ENCODE measurements at places on chromosomes 6 and 20.
A peak's percentile ranks its signal among the peaks of the same experiment; 100 is the strongest.

DNA sequence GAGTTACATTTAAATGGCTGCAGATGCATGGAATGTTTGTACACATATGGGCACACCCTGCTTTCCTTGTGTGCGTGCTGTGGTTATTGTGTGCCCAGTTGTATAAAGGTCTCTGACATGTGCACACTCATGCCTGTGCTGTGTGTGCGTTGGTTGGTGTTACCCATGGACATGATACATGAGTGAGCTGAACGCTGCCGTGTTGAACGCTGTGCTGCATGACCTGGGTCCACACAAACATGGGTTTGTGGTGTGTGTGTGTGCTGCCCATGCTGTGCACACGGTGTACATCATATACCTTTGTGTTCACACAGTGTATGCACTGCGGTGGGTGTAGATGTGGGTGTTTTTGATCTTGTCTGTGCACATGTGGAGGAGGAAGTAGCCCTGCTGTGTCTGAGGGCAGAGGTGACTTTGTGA, 54.4 kb downstream of the TOX2 start:
- no peak for DNase-seq

GRCh38 chr20:9397928-9398327, 116.5 kb upstream of the LAMP5 start:
- DNase-seq = no peak

DNA sequence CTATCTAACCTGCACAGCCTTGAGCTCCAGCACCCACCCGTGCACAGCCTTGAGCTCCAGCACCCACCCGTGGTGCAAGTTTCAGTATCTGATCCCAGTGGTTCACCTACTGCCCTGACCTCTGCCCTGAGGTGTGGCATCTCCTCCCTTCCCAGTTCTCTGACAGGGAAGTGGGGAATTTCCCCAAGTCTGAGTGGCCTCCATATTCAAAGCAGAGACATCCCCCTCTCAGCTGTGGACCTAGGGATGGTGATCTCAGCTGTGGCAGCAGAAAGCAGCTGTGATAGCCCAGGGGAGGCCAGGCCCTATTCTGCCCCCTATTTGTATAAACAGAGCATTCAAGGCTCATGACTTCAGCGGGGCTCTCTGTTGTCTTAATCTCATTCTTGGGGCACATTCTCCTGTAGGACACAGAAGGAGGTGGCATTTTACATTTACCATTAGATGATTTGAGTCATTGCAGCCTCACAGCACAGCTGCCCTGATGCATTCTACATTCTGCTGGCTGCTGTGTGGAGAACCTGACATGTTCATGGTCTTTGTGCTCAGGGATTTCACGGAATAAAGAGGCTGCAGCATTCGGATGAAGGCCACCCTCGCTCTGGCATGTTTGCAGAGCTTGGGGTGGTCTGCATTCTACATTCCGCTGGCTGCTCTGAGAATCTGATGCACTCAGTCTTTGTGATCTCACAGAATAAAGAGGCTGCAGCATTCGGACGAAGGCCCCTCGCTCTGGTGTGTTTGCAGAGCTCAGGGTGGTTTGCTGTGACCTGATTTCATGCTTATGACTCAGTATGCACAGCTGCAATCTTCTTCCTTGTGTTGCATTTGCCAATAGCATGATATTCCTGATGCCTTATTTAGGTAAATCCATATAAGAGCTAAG, 16.9 kb downstream of the GPR31 start:
- no peak for DNase-seq

DNA sequence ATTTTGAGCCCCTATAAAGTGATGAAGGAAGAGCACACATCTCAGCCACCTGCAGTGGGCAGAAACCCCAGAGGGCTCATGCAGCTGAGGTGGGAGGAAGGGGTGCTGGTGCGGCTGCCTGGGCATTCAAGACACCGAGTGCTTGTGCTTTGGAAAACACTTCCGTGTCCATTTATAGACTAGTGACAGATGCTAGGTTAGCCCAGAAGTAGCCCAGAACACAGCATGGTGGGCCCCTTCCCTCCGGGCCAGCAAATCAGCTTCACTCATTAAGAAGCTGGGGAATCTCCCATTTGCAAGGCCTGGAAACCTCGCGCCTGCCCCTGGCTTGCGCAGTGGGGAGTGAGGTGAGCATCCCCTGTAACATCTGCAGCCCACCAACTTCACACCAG, 12.9 kb downstream of the BEND3 start:
- no peak for DNase-seq

DNA sequence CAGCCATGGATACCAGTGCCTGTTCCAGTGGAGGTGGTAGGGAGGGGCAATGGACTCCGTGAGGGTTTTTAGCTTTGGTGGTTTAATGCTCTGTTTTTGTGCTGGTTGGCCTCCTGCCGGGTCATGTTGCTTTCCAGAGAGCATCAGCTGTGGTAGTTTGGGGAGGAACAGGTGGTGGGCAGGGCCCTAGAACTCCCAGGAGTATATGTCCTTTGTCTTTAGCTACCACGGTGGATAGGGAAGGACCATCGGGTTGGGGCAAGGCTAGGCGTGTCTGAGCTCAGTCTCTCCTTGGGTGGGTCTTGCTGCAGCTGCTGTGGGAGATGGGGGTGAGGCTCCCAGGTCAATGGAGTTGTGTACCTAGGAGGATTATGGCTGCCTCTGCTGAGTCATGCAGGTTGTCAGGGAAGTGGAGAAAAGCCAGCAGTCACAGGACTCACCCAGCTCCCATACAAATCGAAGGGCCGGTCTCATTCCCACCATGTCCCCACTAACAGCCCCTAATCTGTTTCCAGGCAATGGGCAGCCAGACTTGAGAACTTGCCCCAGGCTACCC, 38.9 kb downstream of the MRAP2 start:
- no peak for DNase-seq

GRCh38 chr20:33817411-33817810, 6.3 kb downstream of the CHMP4B start:
- DNase-seq = no peak

DNA sequence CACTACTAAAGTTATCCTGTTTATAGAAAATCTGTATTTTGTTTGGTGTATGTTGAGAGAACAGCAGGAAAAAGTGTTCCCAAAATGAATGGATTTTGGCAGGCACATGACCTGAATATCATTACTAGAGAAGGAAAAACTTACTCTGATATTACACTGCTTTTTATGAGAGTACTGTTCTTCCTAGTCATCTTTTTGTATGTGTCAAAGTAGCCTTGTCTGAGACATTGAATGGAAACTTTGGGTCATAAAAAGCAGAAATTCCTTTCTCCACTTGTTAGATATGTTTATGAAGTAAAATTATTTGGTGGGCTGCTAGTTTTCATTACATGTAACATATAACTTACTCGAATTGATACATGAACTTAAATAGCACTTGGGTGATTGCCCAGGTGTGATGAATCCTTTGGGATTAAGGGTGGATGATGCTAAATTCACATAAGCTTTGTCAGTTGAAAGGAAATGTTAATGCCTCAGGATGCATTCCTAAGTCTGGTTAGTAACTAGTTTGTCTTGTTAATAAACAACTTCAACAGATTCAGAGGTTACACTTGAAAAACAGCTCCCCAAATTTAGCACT, 206.7 kb downstream of the CENPW start:
- DNase-seq = no peak

DNA sequence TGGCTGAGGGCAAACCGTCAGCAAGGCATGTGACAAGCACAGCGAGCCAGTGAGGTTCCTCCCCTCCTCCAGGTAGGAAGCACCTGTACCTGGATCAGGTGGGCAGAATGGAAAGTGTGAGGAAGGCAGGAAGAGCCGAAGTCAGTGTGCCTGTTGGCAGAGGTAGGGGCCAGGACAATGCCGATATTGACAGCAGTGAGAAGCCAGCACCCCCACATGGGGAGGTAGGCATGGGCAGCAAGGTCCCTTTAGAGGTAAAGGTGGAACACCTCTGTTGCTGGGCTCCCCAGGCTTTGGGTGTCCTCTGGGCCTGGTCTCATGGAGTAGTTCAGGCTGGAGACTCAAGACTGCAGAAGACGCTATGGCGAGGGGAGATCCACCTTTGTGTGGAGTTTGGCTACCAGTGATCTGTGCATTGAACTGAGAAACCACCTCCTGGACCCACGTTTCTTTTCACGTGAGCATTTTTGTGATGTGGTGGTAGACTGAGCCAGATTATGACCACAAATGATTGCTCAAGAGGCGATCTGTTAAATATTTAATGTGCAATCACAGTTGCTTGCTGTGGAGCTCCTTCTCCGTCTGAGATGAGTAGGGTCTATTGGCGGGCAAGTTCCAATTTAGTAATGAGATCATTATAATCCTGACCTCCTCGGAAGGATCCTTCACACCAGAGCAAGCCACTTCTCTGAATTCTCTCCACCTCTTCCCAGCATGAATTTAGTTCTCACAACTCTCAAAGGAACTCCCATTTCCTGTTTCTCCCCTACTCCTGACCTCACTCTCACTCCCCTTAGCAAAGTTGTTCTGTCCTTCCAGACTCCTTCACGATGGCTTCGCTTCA, 174.8 kb downstream of the CDH26 start:
- no peak for DNase-seq

DNA sequence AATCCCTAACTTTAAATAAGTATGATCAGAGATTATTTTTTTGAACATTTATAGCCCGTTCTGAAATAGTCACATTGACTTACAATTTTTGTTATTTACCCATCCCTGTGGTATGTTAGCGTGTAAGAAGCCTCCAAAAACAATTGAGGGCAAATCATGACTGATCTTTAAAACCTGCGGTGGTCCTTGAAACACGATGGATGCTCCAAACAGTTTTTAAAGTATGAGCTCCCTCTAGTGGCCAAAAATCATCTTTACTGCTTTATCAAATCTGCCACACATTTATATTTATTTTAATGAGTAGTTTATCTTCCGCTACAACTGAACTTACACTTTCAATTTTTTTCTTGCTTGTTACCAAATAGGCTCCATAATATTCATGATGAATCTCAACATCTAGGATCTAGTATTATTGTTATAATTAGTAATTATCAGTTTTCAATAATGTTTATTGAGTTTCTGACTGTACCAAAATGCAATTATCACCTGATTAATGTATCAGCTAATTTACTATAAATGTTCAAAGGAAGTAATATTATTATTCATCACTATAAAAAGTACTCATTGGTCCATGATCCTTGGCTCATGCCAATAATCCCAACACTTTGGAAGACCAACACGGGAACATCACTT, 52.2 kb downstream of the MARCKS start:
- DNase-seq = no peak

- DNase-seq = no peak
These were observed 200.3 kb upstream of the FUT9 start for GRCh38 chr6:95815389-95816056.

- DNase-seq = no peak
These were observed 622 bp downstream of the APCDD1L start for GRCh38 chr20:58514321-58515232.

DNA sequence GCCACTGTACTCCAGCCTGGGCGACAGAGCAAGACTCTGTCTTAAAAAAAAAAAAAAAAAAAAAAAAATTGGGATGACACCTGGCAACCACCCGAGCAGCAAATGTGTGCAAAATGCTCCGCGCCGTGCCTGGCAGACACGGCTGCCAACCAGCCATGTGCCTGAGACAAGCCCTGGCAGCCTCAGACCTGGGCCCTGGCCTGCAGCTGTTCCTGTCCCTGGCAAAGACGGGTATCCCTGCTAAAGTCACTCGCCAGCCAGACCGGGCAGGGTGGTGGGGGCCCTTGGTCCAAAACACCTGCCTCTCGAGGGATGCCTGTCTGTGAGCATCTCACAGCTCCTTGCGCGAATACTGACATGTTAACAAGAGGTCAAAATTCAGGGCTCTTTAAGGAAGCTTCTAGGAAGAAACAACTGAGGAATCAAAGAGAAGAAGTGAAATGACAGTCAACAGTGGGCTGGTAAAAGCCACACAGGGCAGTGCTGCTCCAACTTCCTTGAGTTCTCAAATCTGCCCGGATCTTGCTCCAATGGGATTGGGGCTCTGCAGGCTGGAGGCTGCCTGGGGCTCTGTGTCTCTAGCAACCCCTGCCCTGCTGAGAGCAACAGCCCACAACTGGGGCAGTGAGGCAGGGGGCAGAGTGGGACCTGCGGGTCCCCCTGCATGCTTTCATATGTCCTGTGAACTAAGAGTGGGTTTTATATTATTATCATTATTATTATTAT, 53.4 kb downstream of the SYTL3 start:
- no peak for DNase-seq

- DNase-seq = no peak
These were observed 603.5 kb downstream of the UTRN start for GRCh38 chr6:144888621-144889020.

DNA sequence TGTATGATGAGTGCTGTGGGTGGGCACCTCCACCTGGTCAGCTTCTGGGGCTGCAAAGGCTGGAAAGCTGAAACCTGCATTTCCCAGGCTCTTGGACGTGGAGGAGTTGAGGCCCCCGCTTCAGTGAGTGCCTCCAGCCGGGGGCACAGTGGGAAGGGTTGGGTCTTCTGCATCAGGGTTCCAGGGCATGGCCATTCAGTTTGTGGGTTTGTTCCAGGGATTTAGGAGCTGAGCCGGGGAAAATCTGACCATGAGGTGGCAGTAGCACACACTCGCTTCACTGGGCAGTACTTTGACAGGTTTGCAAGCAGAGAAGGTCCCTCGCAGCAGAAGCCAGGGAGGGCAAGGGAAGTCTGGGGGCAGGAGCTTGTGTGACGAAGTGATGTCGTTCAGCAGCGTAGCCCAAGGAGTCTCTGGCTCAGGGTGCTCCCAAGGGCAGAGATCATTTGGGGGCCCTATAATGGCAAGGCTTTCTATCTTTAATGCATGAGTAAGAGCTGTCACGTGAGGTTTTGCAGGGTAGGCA, 69.5 kb upstream of the SULF2 start:
- DNase-seq = no peak

- DNase-seq = no peak
These were observed 49.4 kb upstream of the TULP1 start for GRCh38 chr6:35562060-35562459.

DNA sequence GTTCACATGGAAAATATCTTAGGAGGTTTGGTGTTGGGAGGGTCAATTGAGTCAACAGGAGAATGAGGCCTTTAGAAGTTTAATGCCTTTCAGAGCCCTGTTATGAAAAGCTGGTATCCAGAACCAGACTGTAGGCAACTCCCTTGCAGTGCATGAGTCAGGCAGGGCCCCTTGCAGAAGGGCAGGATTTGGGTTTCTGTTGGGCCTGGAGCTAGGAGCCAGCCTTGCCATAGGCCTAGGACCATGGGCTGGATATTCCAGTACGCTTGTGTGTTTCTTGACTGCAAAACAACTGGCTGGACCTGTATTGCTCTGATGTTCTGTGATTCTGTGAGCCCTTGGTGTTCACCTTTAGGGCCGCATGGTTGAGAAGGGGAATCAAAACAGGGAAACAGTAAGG, 350.9 kb upstream of the PRND start:
- DNase-seq = no peak

DNA sequence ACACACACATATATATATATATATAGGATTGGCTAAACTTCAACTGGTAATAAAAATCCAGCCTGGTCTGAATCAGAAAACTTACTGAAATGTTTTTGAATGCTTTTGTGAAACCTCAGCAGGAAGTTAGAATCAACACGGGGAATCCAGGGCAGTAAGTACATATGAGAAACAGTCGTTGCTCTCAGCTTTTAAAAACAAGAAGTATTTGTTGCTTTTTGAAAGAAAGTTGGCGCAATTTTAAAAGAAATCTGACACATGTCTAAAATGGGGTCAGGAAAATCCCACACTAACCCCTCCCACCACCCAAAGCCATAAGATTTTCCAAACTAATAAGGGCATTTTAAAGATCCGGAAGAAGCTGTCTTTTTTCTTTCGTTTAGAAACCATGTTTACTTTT, 11.5 kb upstream of the CCDC170 start:
- peak; percentile 11 for DNase-seq

All from CD4-positive, alpha-beta memory T cell (primary cell).